SHP77 (cell line): ENCODE measurements at places on chromosomes 6 and 20.

DNA sequence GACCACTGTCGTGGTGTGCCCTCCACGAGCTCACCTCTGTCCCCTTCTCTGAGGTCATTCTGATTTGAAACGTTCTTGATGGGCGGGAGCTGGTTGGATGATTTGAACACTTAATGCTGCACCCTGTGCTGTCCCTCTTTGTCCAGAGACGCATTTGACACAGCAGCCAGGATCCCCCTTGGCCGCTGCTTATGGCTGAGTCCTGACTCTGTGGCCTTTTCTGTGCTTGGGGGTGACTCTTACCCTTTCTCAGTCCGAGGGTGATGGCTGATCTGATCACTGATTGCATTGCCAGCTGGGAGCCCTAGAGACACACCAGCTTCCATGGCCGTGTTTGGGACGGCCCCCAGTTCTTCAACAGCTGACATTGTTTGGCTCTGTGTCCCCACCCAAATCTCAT, 43.5 kb upstream of the FRMD1 start:
- DNase-seq, result no peak

- no peak for DNase-seq
These were observed 6.3 kb upstream of the MMS22L start for GRCh38 chr6:97289332-97289731.

- no peak for DNase-seq
These were observed 58.6 kb downstream of the RIPOR3 start for GRCh38 chr20:50632701-50633100.

DNA sequence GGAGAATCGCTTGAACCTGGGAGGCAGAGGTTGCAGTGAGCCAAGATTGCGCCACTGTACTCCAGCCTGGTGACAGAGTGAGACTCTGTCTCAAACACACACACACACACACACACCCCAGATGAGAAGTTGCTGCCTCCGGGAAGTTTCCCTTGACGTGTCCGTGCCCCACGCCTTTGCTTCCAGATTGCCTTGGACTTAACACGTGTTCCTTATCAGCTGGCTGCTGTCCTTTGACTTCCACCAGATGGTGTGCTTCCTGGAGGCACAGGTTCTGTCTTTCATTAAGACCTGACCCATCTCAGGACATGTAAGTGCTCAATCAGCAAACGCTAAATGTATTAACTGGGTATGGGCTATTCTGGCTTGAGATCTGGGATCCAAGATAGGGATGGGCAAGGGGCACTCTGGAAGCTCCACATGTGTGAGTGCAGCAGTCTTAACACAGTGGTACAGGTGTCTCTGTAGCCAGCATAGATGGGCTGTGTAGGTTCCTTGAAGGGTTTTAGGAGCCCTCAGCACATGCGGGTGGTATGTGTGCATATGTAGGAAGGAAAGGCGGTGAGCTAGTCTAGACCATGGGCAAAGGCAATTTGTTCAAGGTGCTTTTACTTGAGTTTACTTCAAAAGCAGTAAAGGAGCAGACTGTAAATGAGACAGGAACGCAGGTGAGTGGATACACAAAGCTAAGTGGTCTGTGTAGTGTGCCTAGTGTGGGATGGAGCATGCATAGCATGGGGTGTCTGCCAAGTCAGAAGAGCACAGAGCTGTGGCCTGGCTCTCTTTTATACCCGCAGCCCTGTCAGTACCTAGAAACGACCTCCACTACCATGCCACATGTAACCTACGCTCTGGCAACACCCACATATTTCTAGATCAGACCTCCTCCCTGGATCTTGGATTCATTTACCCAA, 11.6 kb downstream of the PIGT start:
- DNase-seq, result no peak

DNA sequence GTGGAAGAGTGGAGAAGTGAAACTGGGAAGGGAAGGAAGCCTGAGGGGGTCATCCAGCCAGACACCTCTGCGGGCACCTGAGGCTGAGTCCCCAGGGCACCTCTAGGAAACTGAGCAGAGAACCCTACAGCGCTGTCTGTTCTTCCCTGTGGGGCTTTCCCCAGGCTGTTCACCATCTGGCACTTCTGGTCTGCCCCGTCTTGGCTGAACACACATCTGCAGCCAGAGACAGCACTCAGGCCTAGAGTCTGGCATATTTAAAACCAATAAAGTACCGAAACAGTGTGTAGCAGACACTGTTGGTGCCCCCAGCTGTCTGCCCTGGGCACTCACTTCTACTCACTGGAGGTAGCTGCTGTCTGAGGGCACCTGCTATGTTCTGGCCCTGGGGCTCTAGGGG, 9.4 kb upstream of the ARFGEF2 start:
- no peak for DNase-seq

- DNase-seq, result no peak
These were observed 12.9 kb downstream of the IPCEF1 start for GRCh38 chr6:154343473-154344308.

GRCh38 chr20:19823216-19823615, 65.2 kb downstream of the RIN2 start:
- no peak for DNase-seq

DNA sequence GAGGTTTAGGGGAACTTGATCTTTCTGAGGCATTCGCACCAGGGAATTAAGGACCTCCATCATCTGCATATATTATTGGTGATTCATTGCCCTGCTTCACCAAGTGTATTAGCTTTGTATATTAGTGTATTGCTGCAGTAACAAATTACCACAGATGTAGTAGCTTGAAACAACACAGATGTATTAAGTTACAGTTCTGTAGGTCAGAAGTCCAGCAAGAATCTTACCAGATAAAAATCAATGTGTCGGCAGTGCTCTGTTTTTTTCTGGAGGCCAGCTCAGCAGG, 65.8 kb downstream of the HMGN3 start:
- no peak for DNase-seq

DNA sequence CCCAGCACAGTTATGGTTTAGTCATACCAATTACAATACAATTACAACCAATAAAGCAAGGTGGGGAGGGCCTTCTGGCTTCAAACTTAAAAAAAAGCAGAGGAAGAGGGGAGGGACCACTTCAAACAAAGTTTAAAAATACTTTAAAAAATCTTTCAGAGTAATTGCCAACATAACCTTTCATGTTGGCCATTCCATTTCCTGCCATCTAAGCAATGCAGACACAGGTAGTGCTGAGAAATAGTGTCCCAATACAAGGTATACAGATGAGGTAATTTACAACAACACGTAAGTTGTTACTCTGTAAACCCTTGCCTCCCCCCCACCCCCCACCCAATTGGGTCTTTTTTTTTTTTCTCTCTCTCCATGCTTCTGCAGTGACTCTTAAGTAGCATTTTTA, 18.8 kb upstream of the TBC1D20 start:
- no peak for DNase-seq

GRCh38 chr6:88775866-88776571, 187.4 kb downstream of the RNGTT start:
- DNase-seq, result no peak

GRCh38 chr6:14912226-14912625, 333.6 kb upstream of the JARID2 start:
- no peak for DNase-seq

DNA sequence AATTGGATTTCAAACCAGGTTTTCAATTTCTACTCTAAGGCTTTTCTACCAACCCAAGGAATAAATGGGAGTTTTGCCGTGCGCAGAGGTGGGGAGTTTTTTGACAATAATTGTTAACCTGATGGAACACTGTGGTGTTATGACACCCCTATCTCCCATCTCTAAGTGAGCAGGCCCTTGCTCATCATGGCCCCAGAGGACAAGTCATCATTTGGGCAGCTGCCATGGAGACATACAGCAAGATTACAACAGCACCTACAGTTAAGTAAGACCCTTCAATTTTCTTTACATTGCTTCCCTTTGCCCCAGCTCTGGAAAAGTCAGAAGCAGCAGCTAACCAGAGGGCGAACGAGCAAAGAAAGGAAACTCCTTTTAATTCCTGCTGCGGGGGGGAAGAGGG, 54.3 kb downstream of the ADGRF5 start:
- DNase-seq, result no peak

- no peak for DNase-seq
These were observed 71.1 kb downstream of the SRC start for GRCh38 chr20:37416848-37417616.

DNA sequence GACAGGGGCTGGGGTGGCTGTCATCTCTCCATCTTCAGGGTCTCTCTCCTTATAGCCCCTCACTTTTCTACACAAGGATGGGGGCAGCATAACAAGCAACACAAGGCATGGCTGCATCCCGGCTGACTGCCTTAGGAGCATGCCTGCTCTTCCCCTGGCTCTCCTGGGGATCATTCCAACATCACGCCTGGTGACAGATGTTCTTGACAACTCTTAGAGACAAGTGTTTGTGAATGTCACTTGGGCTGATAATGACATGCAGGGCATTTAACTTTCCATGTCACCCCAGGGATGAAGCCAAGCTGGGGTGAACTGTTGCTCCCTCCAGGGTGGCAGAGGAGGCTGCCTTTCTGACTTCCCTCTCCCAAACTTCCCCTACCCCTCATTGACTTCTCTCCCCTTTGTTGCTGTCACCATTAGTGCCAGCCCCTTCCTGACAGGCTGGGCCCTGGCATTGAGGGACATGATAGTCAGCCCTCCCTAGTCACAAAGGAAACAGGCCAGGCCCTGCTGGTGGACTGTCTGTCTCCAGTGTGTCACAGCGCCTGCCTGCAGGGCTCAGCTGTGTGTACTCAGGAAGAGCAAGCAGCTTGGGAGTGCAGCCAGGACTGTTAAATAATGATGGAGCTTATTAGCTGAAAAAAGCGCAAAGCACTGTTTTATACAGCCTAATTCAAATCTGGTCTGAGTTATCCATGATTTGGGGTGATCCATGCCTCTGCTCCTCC, 161.8 kb downstream of the LRFN2 start:
- DNase-seq, result peak; percentile 35

DNA sequence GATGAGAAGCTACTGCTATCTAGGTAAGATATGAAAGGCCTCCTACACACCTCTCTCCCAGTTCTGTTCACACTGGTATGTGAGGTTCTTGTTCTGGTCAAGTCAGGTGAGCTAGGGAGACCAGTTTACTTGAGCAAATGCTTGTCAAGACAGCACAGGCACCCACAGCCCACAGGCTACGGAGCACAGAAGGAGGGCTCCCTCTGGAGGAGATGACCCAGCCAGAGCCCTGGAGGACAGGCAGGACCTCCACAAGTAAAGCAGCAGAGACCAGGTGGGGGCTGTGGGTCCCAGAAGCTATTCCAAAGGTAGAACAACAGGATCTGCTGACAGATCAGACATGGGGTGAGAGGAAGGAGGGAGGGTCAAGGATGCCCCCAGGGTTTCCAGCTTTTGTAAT, 13.2 kb downstream of the MMP24OS start:
- DNase-seq, result no peak

DNA sequence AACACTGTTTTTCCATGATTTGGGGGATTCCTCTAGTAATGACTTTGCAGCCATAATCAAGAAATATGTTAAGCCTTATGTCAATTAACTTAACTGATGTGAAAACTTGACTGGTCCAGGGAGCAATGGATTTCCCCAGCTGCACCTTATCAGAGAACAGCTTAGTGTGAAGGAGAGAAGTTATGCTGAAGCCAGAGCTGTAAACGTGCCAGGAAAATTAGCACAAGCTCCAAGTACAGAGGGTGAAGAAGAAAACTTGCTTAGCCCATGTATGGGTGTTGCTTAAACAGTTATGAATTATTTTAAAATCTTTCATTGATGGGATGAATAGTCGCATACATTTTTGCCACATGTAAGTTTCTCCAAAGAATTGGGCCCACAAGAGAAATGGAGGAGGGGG, 214.9 kb upstream of the RNF217 start:
- no peak for DNase-seq

DNA sequence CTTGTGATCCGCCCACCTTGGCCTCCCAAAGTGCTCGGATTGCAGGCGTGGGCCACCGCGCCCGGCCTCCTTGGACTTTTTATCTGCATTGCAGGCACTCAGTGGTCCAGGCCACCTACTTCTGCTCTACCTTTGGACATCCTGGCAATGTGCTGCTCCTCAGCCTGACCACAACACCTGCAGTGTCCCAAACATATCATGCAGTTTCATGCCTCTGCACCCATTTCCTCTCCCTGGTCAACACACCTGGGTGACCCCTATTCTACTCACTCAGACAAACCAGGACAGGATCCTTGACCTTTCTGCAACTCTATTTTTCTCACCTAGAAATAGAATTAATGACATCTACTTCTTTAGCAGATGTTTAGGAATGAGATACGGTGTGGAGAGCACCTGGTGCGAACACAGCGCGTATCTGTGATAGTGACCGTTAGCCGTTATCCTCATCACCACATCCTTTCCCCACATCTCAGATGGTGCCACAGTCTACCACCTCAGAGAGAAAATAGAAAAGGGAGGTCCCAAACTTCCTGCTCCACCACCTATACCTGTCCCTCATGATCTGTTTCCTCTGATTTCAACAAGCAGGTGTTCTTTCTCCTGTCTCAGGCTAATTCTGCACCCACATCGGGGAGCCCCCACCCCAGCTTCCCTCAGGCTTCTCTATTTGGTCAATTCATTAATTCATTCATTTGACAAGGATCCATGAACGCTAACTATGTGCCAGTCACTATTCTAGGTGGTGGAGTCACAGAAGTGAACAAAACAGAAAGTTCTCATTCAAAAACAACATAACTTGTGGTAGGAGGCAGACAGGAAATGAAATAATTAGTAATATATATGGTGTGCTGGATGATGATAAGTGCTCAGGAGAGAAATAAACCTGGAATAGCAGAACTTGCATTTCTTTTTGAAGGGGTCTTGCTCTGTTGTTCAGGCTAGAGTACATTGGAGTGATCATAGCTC, 4.3 kb upstream of the BTN3A2 start:
- no peak for DNase-seq

- DNase-seq, result no peak
These were observed 70.7 kb upstream of the TRAF3IP2 start for GRCh38 chr6:111676383-111676782.

- DNase-seq, result no peak
These were observed 160.3 kb downstream of the BMP7 start for GRCh38 chr20:57106030-57106682.

DNA sequence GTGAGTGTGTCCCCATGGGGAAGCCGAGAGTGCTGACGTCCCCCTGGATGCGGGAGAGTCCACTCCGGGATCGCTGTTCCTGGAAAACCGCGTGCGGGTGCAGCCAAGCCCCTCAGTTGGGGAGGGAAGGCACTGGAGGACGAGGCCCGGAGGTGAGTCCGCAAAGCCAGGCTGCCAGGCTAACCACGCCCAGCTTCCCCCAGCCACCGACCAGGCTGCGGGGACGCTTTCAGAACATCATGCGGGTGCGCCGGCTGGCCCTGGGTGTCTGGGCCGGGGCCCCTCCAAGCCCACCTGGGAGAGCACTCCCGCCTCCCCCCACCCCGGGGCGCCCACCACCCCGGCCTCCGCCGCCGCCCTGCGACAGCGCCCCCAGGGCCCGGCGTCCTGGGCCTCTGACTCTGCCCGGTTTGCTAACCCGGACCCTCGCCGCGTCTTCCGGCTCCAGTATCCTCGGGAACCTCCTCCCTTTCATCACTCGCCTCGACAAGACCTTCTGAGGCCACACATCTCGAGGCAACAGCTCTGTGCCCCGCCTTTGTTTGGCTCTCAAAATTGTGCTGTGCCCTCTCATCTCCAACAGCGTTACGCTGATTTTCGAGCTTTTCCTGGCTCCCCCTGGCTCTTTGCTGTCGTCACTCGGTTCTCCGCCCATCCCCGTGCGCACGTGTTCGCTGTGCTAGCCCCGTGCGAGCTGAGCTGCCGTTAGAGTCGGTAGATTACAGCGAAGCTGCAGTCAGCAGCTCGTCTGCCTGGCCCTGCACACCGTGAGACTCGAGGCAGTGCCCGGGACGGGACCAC, 47.1 kb upstream of the ENTPD6 start:
- no peak for DNase-seq

GRCh38 chr20:5416086-5416485, 99.3 kb upstream of the PROKR2 start:
- no peak for DNase-seq

GRCh38 chr20:40941133-40941610, 87.5 kb upstream of the TOP1 start:
- DNase-seq, result no peak
